ENCODE measurements at places on chromosomes 16 and 17. TPM values are rescaled to one million over a fixed set of nuclear protein-coding genes. Genes with fewer than 3 reads are reported as not detected.
A peak's percentile ranks its signal among the peaks of the same experiment; 100 is the strongest.

GRCh38 chr16:87790292-87791100, 24.7 kb upstream of the KLHDC4 start:
- DNase-seq: peak; percentile 87

DNA sequence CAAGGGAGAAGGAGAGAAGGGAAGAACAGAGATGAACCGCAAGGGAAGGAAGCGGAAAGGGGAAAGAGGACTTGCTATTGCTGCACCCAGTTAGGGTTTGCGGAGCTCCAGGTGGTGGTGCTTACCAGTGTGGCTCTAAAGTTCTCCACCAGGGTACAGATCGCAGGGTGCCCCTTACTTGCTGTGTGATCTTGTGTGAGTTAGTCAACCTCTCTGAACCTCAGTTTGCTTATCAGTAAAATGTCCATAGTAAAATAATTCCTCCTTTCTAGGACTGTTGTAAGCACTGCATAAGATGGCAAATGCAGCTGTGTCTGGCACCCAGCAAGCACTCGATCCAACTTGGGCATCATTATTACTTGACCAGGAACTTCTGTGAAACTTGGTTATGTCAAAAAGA, 230.7 kb upstream of the CDH5 start:
- DNase-seq: no peak

PLXDC1 gene
- 0.28 TPM for total RNA-seq

- no peak for DNase-seq
Measured at GRCh38 chr16:871562-872345, 71.2 kb upstream of the GNG13 start.

DNA sequence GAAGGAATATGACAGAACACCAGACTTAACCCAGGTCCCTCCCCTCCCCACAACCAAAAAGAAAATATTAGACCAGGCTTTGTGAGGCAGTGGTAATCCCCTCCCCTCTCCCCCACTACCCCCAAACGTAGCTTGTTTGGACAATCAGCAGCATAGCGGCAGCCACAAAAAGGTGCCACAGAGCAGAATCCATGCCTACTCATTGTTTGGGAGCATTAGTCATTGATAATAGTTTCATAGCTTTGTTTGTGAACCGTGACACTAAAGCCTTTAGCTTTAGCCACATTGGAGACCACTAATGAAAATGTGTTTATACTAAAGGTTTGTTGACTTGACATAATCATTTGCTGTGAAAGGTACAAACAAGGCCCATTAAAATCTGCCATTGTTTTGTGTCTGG, 65.1 kb downstream of the NUP93 start:
- no peak for DNase-seq

SLFN12L gene
- not detected for total RNA-seq

CCL16 gene
- not detected for total RNA-seq

GRCh38 chr17:7854078-7854777, 638 bp upstream of the TMEM88 start:
- DNase-seq: no peak

DNA sequence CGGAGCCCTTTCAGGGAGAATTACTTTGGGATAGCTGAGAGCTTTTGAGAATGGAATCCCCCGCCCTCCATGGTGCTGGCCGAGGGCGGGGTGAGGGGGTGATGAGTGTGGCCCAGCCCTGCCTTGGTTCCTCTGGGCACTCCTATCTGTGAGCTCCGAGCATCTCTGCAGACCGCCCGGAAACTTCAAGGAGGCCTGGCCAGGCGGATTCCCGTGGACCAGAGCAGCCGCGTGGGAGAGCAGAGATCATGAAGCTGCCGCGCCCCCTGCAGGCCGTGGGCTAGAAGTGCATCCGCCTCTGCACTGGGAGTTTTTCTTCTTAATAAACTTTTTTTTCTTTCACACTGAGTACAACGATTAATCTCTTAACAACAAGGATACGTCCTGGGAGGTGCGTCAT, 392.9 kb upstream of the EEF2KMT start:
- no peak for DNase-seq

ZG16B gene
- 0.68 TPM for total RNA-seq

DNA sequence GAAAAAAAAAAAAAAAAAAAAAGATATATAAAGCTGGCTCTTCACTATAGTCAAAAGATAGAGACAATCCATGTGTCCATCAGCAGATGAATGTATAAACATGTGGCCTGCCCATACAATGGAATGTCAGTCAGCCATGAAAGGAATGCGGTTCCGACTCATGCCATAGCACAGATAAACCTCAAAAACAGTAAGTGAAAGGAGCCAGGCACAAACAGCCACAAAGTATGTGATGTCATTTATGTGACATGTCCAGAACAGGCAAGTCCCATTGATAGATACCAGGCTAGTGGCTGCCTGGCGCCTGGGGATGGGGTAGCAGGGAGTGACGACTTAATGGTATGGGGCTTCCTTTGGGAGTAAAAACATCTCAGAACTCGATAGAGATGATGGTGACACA, 155.7 kb downstream of the CMIP start:
- DNase-seq: peak; percentile 82

DNA sequence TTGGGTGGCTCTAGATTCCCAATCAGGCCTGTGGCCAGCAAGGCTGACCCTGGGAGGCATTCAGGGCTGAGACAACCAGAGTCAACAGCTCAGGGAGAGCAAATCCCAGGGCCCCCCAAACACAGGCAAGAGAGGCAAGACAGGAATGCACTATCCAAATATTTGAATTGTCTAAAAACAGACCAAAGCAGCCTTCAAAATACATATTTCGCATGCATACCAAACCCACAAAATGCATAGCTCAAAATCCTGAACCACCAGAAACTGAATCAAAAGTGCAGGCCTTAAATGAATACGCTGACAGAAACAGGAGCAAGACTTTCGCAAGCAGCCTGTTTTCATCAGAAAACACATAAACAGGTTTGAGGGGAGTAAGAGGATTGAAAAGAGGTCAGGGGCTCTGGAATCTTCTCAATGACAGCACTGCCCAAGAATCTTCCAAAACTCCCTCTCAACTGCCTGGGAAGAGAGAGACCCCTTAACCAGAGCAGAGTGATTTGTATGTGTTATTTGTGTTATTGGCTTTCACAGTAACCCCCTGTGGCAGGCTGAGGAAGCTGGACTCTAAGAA, 213.6 kb upstream of the CDH5 start:
- DNase-seq: no peak

DNA sequence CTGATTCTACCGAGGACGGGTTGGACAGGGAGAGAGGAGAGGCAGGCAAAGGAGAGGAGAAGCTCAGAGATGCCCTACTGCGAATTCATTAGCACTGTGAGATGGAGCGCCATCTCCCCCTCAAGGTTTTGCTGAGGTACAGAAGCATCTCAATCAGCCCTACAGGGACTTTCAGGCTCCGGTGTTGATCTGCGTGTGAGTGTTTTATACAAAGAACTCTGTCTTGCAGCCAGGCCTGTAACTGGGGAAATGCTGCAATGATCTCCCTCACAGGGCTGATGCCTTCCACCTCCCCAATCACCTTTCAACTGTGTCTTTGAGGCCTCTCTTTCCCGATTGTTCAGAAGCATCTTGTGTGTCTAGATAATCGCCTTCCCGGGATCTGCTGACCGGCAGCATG, 74.8 kb downstream of the IRX6 start:
- DNase-seq: no peak

HOXB6 gene
- not detected for total RNA-seq

RPUSD1 gene
- total RNA-seq: 40.3 TPM

TTLL6 gene
- not detected for total RNA-seq

GRCh38 chr16:17578981-17579874, 108.5 kb upstream of the XYLT1 start:
- no peak for DNase-seq

ZP2 gene
- not detected for total RNA-seq

DNA sequence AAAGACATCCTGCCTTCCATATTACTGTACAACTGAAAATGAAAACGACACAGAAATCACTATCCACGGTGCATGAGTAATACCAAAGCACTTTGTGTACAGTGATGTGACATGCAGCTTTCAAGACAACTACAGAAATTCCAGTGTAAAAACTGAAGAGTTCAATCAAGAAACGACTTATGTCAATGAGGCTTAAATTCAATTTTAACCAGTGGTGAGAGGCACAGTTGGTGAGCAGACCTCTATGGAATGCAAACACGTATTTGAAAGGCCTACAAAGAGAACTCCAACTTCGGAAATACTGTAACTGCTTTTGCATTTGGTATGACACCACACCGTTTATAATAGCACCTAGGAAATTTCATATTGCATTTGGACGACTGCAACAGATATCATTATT, 87.6 kb downstream of the USP31 start:
- no peak for DNase-seq

DNA sequence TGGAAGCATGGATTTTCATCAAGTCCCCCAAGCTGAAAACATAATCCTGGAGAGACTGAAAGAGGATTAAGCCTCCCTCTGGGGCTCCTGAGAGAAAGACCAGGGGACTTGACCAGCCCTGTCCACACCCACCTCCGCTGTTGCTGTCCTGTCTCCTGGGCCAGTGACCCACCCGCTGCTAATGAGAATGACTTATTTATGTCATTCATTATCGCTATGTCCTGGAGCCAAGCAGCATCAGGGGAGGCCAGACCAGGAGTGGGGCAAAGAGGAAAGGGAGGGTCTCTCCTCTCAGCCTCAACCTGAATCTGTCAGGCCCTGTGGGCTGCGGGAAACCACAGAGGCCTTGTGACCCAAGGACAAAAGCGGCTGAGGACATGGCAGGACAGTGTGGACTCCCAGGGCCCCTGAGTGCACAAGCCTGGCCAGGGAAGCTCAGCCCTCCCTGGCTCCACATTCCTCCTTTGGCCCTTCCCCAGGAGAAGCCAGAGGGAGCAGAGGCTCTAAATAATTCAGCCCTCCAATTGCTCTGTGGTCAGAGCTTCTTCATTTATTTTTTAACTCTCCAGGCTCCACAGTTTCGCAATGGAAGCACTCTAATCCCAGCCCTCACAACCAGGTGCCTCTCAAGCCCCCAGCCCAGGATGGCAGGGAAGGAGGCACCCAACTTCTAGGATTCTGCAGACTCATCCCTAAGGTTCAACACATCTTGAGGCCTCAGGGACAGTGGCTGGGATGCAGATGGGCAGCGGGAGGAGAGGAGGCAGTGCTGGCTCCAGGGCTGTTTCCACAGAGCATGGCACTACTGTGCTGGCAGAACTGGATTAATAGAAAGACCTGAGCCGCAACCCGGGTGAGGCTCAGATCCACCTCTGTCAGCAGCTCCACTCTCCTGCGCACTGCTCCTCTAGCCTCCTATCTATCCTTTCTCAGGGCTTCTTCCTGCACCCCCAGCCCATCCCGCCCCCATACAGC, 19.1 kb downstream of the CUEDC1 start:
- DNase-seq: no peak

- DNase-seq: peak; percentile 54
Measured at GRCh38 chr16:50114357-50115129, 38.6 kb upstream of the TENT4B start.

ABCA9 gene
- not detected for total RNA-seq

SMIM36 gene
- not detected for total RNA-seq

- no peak for DNase-seq
Measured at GRCh38 chr17:74157366-74157765, 46.1 kb upstream of the RPL38 start.

GRCh38 chr17:77530591-77530990, 389.8 kb downstream of the SEC14L1 start:
- no peak for DNase-seq

DNA sequence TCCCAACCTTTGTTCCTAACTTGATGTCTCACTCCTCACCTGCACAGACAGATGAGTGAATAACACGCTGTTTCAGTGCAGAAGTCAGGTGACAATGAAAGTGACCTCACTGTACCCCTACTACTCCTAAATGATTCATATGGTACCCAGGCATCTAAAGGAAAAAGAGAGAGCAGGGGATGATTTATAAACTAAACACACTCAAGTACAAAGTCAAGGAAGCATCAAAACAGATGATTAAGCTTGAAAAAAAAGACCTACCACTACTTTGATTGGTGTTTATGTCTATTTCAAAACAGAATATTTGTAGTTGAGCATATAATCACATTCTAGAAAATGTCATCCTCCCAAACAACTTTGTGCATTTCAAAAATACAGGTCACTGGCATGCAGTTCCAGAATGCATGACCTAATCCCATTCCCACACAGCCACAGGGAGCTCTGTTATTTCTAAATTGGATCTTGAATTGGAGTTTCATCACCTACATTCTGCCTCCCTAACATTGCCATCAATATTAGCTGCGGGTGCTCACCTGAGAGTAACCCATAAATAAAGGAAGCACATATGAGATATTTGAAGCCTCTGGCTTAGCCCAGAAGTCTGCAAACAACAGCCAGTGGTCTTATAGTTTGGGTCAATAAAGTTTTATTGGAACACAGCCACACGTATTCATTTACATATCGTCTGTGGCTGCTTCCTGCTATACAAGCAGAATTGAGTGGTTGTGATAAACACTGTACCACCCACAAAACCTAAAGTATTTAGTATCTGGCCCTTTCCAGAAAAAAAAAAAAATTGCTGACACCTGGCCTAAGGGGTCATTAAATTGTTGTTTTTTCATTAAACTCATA, 14.0 kb downstream of the HS3ST3A1 start:
- no peak for DNase-seq

- DNase-seq: no peak
Measured at GRCh38 chr16:50169555-50170096, 16.5 kb downstream of the TENT4B start.

CBFA2T3 gene
- total RNA-seq: 0.20 TPM

C16orf46 gene
- 0.24 TPM for total RNA-seq

GRCh38 chr17:9255833-9256232, 234.5 kb downstream of the NTN1 start:
- DNase-seq: no peak

DNA sequence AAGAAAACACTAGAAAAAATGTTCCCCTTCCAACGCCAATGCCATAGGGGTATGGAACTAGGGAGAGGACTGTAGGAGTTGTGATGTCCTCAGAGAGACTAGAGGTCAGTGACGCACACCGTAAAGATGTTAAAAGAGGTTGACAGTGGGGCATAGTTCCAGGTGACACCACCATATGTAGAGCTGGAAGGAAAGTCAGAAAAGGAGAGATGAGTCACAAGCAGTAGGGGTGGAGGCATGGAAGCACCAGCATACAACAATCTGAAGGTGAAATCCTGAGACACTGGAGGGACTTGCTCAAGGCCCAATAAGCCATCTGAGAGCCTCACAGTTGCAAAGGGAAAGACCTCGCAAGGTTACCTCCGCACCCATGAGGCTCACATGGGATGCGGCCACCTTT, 76.0 kb downstream of the ZNF18 start:
- DNase-seq: no peak

DNA sequence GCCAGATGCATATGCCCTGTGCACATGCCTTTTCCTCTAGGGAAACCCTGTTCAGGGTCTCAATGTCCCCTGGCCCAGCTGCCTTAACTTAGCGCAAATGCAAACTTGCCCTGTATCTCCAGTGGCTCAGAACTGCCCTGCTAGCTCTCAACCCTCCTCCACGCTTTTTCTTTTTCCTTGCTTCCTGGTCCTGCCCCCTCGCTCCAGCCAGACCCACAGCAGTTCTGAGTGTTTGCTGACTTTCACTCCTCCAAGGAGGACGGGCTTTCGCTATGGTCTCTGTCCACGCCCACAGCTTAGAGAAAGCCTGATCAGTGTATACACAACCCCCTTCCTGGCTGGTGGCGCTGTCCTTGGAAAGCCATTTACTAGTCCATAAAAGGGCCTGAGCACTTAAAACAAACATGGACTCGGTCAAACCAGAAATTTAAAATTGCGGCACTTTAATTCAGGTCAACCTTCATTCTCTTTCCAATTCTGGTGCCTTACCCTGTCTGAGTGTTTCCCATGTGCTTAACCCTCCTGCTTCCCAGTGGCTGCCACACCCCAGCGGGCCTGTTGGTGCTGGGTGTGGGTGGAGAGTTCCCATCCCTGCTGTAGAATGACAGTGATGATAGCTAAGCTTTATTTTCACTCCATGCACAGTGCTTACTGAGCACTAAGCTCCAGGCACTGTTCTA, 15.6 kb upstream of the TMEM98 start:
- peak; percentile 36 for DNase-seq

KRT24 gene
- 0.07 TPM for total RNA-seq

TBX2 gene
- total RNA-seq: not detected

C17orf107 gene
- total RNA-seq: 1.7 TPM

Measured in foreskin keratinocyte (primary cell).